CD4-positive, alpha-beta T cell treated with Interleukin-2 at 100 ng/mL for 4 hours (primary cell): ENCODE measurements at places on chromosomes 5 and 9.

DNA sequence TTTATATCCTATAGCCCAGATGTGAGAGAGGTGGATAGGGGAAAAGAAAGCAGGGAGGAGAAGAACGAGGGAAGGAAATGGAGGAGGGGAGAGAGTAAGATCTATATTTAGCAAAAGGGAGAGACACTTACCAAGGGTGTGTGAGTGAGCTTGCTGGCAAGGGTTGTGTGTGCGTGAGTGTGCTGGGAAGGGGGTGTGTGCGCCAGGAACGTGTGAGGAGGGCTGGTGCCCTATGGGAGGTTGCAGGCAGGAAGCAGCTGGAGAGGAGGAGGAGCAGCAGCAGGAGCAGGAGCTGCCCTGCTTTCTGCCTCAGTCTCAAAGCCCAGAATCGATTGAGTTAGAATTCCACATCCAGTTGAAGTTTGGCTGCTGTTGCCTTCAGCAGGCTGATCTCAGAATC, 148.3 kb upstream of the RUSC2 start:
- DNase-seq: no peak

DNA sequence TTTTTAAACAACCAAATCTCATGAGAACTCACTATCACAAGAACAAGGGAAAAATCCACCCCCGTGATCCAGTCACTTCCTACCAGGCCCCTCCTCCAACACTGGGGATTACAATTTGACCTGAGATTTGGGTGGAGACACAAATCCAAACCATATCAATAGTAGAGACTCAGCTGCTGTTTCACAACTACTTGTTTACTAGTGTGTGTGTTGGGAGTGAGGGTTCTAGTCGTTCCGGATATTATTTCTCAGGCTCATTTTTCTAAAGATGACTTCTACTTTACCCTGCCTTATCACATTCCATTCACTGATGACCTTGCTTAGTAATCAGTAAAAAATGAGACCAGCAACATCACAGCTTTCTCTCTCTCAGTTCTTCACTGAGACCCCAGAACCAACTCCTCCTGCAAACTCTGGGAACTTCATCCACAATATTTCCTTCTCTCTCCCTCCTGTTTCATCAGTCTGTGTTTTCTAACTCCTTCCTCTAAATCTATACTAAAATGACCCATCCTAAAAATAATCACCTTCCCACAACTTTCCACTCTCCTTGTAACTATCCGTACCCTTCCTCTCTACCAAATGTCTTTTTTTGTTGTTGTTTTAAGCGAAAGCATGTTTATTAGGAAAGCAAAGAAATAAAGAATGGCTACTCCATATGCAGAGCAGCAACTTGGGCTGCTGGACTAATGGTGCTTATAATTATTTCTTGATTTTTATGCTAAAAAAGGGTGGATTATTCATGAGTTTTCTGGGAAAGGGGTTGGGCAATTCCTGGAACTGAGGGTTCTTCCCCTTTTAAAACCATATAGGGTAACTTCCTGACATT, 121.5 kb upstream of the SPRY4 start:
- no peak for DNase-seq

DNA sequence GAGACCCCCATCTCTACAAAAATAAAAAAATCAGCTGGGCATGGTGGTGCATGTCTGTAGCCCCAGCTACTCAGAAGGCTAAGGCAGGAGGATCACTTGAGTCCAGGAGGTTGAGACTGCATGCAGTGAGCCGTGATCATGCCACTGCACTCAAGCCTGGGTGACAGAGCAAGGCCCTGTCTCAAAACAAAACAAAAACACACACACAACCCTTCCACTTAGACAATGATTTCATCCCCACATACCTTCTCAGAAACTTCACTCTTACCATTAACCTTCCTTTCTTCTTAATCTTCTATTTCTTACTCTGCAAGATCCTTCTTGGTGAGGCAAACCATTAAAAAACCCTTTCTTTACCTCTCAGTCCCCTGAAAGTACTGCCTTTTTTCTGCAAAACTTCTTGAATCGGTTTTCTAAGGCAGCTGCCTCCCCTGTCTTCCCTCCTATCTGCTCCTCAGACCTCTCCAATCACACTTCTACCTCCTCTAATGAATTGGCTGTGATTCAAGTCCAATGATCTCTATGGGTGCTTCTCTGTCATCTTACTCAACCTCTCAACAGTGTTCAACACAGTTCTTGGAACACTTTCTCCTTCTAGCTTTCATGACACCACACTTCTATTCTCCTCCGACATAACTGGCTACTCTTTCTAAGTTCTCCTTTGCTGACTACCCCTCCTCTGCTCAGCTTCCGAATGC, 47.3 kb downstream of the PFDN1 start:
- DNase-seq: peak; percentile 19

DNA sequence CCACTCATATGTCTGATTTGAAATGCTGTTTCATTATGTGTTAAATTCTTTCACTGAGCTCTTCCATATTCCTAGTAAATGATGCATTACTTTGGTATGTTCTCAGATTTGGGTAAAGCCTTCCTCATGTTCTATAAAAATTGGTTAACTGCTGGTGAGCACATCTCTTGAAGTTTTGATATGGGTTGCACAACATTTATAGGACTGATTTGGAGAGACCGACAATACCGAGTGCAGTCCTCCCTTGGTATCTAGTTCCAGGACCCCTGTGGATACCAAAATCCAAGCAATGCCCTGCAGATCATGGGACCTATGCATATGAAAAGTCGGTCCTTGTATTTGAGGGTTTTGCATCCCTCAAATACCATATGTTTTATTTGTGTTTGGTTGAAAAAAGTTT, 37.8 kb downstream of the WDR36 start:
- no peak for DNase-seq

DNA sequence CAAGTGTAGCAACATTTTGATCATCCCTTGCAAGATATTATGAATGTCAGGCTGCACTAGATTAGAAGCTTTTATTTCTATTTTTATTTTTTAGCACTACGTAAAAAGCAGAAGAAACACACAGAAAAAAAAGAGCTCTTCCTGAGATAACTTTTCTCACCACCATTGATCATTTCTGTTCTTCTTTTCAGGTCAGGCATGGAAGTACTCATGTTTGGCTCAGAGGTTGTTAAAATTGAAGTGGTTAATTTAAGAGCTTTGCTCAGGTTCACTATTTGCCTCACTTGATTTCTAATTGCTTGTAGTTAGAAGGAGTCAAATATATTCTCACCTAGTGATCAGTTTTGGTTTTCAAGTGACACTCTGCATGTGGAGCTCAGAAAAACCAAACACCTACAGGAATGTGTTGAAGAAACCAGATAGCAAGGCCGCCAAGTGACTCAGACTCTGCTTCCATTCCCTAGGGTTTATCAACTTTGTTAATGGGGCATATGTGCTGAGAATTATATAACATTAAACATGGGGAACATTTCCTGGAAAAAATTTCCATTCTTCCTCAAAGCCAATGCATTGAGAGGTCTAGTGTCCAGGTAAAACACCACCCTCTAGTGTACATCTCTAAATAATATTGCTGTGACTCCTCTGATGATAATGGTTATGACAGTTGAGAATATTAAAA, 679.8 kb downstream of the CETN3 start:
- DNase-seq: no peak

- no peak for DNase-seq
Measured at GRCh38 chr9:76444322-76444929, 14.6 kb upstream of the GCNT1 start.

GRCh38 chr9:15531380-15531779, 20.6 kb upstream of the PSIP1 start:
- DNase-seq: no peak

- no peak for DNase-seq
Measured at GRCh38 chr9:133108794-133109641, 12.0 kb downstream of the RALGDS start.

- DNase-seq: no peak
Measured at GRCh38 chr5:68067976-68068603, 147.5 kb upstream of the PIK3R1 start.

- no peak for DNase-seq
Measured at GRCh38 chr9:138071731-138072130, 194.1 kb downstream of the CACNA1B start.

DNA sequence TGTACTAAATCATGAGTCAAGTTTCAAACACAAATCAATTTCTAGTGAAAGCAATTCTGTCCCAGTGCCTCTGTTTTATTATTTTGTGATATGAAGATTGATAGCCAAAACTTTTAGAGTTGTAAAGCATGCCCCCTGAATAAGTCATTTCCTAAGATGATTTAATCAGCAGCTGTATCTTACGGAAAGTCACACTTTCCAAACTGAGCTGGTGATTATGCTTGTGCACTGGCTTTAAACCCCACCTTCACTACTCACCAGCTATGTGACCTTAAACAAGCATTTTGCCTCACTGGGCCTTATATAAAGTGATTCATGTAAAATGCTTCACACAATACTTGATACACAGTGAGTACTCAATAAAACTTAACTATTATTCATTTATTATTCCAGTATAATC, 78.1 kb downstream of the EDIL3 start:
- no peak for DNase-seq

GRCh38 chr5:58265246-58265930, 194.5 kb downstream of the PLK2 start:
- no peak for DNase-seq
